ENCODE measurements at places on chromosomes 6 and 20.

- peak; percentile 44 for DNase-seq
These were observed 31.8 kb upstream of the RALGAPA2 start for GRCh38 chr20:20744170-20744725.

DNA sequence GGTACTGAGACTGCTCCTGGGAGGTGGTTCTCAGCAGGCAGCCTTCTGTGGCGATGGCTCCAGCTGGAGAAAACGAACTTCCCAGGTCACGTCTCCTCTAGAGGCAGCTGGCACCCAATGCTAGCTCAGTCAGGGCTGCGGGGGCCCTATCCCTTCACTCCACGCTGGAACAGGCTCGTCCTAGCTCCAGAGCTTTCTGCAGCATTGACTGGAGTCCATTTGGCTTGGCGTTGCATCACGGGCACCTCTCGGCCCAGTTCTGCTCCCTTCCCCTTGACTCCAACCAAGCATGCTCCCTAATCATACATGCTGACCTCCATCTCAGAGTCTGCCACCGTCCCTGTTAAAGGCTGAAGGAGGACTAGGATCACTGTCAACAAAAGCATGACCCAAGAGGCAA lies 5.9 kb upstream of the IRF4 start:
- DNase-seq: no peak

DNA sequence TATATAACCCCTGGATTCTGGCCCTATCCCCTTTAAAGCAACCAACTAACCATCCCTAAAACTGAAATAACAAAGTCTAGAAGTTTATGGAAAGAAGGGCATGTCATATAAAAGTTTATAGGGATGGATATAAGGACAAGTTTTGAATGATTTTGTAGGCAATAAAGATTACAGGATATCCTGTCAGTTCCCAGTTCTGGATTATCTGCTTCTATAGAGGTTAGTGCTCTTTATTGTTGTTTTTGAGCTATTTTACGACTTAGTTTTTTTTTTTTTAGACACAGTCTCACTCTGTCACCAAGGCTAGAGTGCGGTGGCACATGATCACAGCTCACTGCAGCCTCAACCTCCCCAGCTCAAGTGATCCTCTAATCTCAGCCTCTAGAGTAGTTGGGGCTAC lies 48.3 kb downstream of the ZFP64 start:
- DNase-seq: no peak

- no peak for DNase-seq
These were observed 83.1 kb upstream of the SLC24A3 start for GRCh38 chr20:19129306-19129705.

- DNase-seq: no peak
These were observed 13.9 kb downstream of the CCN2 start for GRCh38 chr6:131937226-131937625.

GRCh38 chr20:18705490-18705889 lies 108.1 kb upstream of the SCP2D1 start:
- DNase-seq: no peak

GRCh38 chr6:21263531-21264287 lies 329.8 kb upstream of the SOX4 start:
- peak; percentile 92 for DNase-seq

DNA sequence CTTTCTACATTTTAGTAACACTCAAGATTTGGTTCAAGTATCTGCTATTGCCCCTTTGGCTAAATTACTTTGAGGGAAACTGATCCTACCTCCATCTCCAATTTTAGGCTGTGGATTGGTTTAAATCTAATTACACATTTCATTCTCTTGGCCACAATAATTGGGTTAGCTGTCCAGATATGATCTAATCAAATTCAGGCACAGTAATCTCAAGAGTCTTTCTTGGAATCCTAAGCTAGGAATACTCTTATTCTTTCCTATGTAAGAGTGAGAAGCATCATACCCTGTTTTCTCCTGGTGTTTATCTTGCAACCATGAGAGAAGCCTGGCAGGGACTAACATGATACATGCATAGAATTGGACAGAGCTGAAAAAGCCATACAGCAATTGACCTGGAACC lies 300.4 kb upstream of the MARCKS start:
- no peak for DNase-seq

GRCh38 chr6:111606620-111607115 lies 990 bp upstream of the TRAF3IP2 start:
- peak; percentile 18 for DNase-seq

GRCh38 chr6:93124006-93124632 lies 295.2 kb downstream of the EPHA7 start:
- DNase-seq: peak; percentile 8

GRCh38 chr20:3404402-3404801 lies 3.1 kb downstream of the DNAAF9 start:
- peak; percentile 49 for DNase-seq

GRCh38 chr20:2872459-2873009 lies 747 bp upstream of the PTPRA start:
- peak; percentile 88 for DNase-seq

- no peak for DNase-seq
These were observed 120.6 kb downstream of the LY86 start for GRCh38 chr6:6709106-6709505.

DNA sequence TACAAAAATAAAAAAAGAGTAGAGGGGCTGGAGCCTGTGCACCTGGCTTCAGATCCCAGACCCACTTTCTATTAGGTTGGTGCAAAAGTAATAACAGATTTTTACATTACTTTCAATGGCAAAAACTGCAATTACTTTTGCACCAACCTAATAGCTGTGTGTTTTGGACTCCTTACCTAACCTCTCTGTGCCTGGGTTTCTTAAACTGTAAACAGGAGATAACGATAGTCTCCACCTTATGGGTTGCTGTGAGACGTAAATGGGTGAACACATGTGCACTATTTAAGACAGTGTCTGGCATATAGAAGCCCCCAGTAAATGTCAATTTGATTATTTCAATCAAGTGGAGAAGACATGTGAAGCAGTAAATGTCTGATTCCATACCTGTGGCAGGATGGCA lies 89.7 kb downstream of the TFAP2C start:
- no peak for DNase-seq

DNA sequence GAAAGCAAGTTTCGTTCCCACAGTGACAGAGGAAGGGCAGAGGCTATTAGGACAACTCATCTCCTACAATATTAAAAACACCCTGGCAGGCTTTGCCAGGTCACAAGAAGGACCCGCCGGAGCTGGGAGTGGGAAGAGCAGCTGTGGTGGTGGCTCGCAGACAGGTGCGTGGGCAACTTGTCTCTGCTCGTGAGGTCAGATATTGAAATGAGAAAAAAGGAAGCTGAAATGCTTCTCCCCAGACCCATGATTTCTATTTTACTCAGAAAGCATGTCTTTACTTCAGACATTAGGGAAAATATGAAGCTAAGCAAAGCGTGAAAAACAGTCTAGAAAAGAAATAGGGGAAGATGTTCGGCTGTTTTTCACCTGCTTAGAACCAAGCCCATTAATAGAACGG lies 166.3 kb upstream of the EEF1E1 start:
- DNase-seq: no peak

DNA sequence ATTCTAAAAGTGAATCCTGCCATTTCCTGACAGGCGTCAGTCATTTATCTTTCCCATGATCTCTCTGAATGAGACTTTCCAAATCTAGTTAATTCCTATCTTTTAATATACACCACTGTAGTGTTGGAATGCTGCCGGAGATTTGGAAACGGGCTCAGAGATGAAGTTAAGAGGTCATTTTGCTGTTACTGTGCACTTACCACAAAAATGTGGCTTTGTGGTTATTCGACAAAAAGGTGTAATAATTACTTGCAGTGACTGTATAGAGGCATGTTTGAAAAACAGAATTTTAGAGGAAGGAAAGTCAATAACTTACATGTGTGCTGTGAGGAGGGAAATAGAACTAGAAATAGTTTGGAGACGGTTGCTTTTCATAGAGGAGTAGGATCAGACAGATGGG lies 460.2 kb upstream of the BTBD3 start:
- DNase-seq: no peak

- no peak for DNase-seq
These were observed 163.3 kb downstream of the VEGFA start for GRCh38 chr6:43933148-43933885.

DNA sequence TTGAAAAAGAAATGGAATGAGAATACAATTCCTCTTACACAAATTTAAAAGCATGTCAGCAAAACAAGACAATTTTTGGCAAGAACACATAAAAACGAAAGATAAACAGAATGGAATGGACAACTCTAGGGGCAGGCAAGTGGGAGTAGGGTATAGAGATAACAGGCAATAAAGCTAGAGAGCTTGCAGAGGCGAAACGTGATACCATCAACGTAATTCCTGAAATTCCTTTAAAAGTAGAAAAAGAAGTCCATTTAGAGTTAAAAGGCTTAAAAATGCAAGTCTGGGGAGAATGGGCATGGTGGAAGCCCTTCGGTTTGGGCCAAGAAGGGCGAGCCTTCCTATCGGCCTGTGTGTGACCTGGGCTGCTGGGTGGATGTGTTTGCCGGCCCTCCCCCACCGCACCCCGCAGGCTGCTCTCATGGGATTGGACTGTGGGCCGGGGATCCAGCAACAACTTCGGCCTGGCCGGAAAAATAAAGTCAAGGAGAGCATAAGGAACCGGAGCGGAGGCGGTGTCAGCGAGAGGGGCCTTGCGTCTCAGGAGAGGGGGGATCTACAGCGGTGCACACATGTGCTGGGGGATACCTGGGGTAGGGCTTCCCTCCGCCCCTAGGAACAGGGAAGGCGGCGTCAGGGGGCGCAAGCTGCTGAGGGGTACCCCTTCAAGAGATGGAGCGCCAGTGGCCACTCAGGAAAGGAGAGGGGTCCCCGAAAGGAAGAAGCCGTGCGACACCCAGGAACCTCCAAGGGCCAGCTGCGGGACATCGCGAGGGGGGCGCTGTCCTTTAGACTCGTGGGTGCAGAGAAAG lies 4.1 kb downstream of the TMEM239 start:
- no peak for DNase-seq

DNA sequence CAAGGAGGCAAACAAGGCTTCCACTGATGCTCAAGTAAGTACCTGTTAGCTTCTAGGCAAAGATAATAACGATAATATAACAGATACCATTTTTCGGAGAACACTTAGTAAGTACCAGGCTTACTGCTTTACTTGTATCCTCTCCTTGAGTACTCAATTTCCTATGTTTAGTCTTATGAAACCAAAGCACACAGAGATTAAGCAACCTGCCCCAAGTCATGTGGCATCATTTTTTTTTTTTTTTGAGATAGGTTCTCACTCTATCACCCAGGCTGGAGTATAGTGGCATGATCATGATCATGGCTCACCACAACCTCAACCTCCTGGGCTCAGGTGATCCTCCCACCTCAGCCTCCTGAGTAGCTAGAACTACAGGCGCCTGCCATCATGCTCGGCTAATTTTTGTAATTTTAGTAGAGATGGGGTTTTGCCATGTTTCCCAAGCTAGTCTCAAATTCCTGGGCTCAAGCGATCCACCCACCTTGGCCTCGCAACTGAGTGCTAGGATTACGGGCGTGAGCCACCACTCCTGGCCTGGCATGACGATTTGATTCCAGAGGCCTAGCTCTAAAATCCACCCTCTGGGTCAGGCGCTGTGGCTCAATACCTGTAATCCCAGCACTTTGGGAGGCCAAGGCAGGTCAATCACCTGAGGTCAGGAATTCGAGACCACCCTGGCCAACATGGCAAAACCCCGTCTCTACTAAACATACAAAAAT lies 14.0 kb downstream of the SPAG4 start:
- no peak for DNase-seq

DNA sequence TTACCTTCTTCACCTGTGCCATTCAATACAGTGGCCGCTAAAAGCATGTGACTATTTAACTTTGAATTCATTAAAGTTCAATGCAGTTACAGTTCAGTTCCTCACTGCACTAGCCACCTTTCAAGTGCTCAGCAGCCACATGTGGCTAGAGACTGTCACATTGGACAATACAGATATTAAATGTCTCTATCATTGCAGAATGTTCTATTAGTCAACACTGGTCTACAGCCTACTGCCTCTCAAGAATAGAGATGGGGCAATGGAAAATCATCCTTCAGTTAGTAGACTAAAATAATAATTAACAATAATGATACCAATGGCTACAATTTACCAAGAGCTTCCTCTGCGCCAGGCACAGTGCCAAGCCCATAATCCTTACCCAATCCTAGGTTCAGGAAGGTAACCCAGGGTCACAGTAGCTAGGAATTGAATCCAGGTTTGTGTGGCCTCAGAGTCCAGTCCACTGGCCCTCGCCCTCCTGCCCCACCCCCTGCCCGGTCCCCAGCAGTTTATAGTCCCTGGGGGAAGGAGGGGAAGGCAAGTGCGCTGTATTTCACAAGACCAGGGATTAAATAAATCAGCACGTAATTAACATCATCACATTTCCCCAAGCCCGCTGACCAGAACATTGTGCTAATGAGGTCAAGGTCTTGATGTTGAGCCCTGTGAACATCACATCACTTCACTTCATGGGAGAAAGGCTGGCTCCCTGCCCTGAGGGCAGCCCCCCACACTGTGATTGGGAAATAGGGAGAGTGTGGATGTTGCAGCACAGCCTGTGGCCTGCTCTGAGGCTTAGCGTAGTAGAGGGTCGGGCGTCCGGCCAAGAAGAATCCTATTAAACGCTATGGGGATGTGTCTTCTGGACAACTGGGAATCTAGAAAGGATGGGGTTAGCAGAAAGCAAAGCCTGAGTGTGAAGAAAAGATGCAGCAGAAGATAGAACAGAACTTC lies 147.2 kb downstream of the VEGFA start:
- peak; percentile 82 for DNase-seq

DNA sequence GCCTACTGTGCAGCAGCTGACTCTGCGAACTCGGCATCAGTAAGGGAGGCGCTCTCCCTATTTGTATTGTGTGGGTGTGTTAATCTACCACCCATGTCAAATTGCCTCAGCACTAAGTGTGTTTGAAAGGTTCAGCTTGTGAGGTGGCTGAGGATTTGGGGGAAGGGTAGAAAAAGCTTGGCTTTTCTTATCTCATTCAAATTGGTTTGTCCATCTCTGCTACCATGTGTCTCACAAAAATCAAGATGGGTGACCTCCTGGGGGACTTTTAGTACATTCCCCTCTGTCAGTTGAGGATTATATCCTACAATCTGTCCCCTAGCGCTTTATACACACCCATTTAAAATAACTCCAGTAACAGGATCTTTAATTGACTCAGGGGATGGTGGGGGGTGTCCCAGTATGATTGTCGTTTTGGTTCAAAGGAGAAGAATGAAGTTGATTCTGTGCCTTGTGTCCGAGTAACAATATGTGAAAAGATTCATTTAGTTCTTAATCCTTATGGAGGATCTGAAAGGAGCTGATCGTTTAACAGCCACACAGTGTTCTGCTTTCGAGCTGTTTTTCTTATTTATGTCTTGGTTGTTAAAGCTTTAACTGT lies 609.6 kb downstream of the PKHD1 start:
- no peak for DNase-seq

- no peak for DNase-seq
These were observed 36.4 kb upstream of the KAT14 start for GRCh38 chr20:18101125-18101810.

- no peak for DNase-seq
These were observed 25.2 kb upstream of the GTSF1L start for GRCh38 chr20:43752051-43752360.
